Hematopoietic multipotent progenitor cell treated with erythropoietin and hydrocortisone succinate and interleukin-3 and kit ligand, for 4 days (in vitro differentiated cells): ENCODE measurements at places on chromosomes 3 and 15.
A peak's percentile ranks its signal among the peaks of the same experiment; 100 is the strongest.

DNA sequence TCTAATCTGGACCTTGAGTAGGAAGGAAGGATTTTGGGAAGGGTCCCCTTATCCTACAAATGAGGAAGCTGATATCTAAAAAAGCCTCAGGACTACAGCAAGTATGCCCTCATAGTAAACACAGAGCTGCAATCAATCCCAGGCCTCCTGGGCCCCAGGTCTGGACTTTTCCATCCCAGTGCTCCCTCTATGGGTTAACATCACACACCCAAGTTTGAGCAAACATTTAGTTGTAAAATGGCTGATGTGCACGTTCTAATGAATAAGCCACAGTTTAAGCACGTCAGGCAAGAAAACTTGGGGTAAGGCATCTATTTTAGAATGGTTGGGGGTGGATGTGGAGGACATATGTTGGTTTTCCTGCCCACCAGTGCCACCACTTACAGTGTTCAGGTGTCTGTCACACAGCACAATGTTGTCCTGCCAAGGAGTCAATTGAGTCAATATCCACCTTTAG lies 44.3 kb upstream of the UBE2E1 start:
- DNase-seq, result peak; percentile 60

DNA sequence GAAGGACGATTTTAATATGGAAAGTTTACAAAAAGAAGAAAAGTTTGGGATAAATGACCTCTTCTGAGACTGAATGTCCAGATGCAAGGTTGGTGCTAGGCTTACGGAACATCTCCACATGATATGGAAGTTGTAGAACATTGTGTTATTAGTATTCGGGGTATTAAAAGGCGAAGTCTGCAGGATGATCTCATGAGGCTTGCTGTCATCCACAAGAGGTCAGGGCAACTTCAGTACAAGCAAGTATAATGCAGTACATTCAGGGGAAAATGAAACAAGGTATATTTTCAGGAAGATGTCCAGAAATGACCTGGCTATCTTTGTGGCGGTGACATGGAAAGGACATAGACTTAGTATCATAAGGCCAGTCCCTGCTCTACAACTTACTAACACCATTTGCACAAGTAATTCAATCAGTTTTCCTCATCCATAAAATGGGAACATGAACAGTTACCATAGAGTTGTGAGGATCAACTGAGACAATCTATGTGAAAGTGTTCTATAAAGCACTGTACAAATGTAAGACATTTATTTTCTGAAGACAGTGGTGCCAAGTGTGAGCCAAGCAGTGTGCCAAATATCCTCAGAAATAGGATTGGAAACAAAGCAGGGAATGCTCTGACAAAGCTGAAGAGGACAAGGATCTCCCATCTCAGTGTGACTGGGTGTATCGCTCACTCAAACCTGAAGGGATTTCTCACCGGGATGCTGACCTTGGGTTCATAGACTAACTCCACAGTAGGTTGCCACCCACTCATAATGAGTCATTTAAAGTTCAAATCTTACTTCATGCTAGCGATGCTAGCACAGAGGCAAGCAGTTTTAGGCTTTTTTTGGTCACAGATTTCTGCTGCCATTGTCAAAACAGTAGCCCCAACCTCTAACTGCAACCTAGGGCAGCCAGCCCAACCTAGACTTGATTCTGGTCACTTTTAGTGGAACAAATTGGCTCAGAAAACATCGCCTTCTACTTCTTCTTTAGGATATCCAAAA lies 118.3 kb downstream of the TIGIT start:
- no peak for DNase-seq

GRCh38 chr3:99953596-99953995 lies 135.9 kb downstream of the CMSS1 start:
- DNase-seq, result peak; percentile 78

DNA sequence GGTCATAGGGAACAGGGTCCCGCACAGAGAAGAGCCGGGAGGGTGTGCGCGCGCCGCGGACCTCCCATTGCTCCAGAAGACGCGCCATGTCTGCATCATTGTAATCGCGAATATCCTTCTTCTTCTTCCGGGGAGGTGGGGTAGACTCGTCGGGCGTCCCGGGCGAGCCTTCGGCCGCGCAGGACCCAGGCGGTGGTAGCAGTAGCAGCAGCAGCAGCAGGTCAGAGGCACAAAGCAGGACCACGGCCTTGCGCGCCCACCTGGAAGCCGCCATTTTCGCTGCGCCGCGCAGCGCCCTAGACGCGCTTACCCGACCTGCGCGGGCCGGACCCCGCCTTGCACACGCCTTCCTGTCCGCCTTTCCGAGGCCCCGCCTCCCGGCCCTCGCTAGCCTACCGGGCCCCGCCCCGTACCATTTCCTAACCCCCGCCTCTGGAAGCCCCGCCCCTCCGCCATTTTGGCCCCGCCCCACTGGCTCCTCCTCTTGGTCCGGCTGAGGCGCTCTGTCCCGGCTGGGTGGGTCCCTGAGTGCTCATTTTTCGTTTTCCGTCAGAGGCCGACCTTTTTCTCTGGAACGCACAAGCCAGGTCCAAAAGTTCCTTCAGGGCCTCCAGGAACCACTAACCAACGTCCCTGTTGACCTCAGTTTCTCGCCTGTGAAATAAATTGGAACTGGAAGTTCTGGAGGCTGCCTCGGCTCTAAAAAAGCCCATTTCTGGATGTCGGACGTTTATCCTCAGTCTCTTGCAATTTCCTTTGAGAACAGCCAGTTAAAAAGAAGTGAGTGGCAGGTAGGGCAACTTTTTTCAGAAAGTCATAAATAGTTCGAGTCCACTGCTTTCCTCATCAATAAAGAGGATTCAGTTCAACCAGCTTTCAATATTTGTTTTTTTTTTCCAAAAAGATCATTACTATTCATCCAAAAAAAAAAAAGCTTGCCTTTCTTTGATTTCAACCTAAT lies at the start of gene MESD:
TSS of gene MESD (minus strand) at position 302 of the 961 bp plus-strand sequence. CDS start at position 274, 28 bp downstream.
- DNase-seq, result peak; percentile 99

DNA sequence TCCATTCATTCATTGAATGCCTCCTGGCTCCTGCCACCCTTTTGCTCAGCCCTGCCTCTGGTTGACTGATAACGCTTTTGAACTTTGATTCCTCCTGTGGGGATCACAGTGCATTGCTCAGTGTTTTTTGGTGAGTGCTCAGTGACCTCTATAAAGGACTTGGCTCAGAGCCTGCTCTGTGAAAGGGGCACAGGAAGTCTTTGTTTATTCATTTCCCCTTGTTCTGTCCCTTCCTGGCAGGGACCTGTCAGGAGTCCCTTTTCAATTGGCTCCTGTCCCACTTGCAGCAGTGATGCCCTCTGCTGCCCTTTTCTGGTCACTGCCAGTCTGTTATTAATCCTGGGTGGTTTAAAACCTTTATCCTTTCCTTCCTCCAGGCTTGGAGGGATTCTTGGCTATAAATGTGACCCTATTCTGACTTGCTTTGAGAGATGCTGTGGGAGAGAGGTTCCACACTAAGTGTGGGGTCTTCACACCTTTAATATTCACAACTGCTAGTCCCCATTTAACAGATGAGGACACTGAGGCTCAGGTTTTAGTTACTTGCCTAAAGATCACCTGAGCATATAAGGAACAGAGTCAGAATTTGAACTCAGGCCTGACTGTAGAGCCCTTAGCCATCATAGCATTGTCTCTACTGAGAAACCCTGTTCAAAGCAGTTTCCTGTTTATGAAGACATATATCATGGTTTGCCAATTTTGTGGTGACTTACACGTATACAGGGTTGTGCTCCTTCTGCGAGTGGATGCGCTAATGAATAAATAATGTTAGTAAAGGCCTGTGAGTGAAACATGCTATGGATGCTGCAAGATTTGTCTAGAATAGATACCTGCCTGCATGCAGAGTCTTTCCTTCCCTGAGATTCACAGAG lies 23.2 kb upstream of the TATDN2 start:
- DNase-seq, result peak; percentile 88

DNA sequence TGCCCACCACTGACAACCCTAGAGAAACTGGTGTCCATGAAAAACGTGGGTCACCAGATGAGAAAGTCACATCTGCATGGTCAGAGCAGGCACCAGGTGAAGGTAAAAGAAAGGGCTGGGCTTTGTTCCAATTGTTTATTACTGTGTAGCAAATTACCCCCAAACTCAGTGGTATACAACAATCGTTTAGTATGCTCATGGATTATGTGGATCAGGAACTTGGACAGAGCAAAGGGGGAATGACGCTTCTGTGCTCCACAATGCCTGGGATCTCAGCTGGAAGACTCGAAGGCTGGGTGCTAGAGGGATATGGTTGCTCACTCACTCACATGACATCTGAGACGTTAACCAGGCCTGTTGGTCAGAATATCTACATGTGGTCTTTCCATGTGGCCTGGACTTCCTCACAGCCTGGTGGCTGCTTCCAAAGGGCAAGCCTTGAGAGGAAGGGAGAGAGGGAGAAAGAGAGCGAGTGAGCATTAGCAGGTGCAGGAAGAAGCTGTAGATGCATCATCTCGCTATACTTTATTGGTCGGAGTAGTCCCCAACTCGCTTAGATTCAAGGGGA lies 44.9 kb downstream of the LPP start:
- DNase-seq, result no peak

GRCh38 chr3:32325201-32325600 lies 66.5 kb upstream of the CMTM7 start:
- DNase-seq, result no peak
